ENCODE measurements at places on chromosomes 1 and 21.

- DNase-seq = peak; percentile 24
These were observed 35.5 kb downstream of the CACHD1 start for GRCh38 chr1:64505232-64505943.

DNA sequence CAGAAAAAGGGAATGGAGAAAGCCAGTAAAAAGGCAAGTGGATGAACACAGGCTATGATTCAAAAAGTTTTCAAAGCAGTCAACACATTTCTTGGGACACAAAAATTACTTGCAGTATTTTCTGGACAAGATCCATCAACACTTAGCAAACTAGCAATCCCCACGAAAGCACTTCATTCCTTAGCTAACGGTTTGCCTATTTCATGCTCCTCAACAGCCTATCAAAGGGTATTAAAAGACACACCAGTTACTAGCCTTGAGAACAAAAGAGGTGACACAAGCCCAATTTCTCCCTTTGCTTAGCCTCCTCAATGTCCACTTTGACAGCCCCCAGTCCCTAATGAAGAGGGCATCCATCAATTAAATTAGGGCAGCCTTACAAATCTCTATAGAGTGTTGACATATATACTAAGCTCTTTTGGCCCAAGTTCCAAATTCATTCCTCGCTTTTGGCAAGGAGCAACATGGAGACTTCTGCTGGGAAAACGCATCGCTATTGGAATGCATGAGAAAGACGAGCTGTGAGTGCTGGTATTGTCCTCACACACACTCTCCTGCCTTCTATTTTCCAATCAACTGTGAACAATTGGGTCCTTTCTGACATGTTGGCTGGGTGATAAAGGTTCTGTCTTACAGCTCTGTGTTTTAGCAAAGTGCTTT lies 180.0 kb downstream of the TNR start:
- no peak for DNase-seq

DNA sequence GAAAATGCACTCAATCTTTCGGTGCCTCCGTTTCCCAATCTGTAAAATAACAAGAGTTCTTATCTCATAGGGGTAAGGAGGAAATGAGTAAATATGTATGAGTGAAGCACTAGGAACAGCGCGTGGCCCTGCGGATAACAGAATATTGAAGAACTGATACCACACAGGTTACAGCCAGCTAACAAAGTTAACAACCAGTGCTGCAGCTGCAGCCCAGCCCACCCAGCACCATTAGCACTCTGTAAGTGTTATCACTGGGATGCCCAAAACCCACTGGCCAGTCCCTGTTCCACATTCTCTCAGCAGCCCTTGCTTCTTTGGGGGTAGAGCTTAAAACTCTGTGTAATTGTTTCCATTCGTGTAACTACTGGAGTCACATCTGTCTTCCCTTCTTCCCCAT lies 89.5 kb downstream of the VWA5B1 start:
- DNase-seq = no peak

- no peak for DNase-seq
These were observed 18.9 kb downstream of the PLCH2 start for GRCh38 chr1:2495026-2495425.

- no peak for DNase-seq
These were observed 48.3 kb downstream of the HTR6 start for GRCh38 chr1:19712928-19713327.

DNA sequence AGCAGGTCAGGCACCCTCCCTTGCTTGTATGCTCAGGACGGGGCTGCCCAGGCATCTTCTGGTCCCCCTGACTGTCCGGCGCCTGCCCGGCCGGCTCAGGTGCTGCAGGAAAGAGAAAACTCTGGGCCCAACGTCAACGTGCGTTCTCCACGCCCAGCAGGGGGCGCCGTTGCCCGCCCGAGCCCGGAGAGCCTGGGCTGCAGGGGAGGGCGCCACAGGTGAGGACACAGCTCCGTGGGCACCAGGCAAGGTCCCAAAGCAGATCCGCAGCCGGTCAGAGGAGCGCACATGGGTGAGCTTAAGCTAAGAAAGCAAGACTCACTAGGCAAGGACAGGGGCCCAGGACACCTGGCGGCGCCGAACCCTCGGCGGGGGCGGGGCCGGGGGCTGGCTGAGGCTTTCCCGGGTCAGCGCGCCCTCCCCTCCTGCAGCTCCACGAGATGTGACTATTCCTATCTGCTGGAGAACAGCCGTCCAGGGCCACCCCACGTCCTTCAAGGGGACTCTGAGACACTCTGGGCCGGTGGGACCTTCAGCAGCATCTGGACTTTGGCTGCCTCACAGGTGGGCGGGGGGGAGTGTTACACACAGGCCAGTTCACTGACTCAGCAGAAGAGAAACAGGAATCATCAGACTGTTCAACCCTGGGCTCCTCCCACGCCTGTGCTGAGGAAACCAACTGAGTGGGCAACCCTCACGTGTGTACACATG lies 29.3 kb downstream of the KRTAP10-1 start:
- peak; percentile 73 for DNase-seq

DNA sequence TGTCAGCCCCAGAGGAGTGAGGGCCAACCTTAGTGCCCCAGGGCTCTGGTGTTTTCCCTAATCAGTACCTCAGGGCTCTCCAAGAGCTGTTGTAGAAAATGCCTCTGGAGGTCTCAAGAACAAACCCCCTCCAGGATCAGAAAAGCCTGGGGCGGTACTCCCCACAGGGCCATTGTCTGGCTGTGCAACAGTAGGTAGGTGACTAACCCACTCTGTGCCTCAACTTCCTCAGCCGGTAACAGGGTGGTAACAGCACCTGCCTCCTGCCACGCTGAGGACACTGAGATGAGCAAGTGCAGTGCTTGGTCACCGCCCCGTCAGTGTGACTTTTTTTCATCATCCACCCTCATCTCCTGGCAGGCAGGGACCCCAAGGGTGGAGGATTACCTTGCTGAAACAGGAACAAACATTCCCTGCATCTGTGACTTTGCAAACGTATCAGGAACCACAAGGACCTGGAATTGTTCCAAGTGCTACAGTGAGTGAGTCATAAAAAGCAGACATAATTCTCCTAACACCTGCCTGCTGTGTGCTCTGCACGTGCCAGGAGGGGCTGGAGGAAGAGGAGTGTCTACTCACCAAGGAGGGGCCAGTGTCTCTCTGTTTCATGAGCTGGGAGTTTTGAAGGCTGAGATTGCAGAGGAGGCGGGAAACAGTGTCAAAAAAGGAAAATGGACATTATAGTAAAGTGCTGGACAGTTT lies 440.8 kb downstream of the NPHP4 start:
- no peak for DNase-seq

GRCh38 chr1:71088645-71089287 lies 7.9 kb upstream of the ZRANB2 start:
- no peak for DNase-seq

DNA sequence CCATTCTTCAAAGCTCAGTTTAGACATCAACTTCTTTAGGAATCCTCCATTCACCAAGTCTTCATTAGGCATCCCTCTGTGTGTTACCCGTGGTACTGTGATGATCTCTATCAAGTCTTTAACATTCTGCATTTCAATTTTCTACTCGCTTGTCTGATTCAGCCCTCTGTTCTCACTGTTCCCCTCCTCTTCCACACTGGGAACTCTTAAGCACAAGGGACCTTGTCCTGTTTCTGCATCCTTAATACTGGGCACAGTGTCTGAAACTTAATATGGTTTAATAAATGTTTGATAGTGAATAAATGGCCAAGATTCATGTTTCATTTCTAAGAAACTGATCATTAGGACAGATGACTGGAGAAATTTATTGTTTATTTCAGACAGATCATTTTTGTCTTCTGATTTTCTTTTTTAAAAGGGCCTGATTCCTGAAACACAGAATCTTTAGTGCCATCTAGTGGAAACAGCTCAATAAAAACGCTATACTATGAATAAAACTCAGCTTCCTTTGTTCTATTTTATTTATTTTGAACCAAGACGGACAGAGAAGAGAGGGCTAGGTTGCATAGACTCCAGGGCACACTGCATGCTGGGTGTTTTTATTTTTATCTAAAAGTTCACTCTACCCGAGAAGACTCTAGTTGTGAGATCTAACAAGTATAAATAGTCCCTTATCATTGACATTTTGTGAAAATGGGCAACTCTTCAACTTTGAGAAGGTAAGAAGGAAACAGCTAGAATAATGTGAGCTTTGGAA lies 7.0 kb upstream of the TRIM45 start:
- no peak for DNase-seq

- no peak for DNase-seq
These were observed 29.1 kb downstream of the PRDM15 start for GRCh38 chr21:41850085-41850484.

GRCh38 chr1:221801773-221802516 lies 60.1 kb upstream of the DUSP10 start:
- DNase-seq = no peak

DNA sequence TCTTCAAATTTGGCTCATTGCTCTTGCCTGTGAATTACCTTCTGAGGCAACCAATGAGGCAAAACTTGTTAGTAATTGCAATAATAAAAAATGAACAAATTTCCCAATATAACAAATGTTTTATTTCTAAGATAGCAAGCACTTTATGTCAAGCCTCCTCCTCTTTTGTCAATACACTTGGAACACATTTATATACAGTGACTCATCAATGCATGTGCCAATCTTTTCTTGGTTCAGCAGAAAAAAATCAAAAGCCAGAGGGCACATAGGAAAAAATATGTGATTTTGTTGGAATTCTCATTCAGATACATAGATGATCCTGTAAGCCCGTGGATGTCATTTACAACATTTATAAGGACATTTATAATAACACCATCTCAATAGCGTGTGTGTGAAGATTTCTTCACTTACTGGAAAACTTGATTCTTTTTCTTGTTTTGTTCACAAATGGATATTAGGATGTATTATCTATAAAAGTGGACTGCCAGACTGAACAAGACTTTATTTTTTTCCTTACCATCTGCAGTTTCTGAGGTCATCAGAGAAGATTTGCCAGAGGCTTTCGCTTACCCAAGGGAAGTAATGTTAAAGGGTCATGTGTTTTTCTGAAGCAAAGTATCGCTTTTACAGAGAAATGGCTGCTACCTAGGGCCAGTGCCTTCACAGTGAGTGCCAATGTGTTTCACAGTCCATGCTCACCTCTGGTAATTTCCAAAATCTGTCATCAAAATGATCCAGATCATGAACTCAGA lies 645.7 kb upstream of the PTBP2 start:
- no peak for DNase-seq

DNA sequence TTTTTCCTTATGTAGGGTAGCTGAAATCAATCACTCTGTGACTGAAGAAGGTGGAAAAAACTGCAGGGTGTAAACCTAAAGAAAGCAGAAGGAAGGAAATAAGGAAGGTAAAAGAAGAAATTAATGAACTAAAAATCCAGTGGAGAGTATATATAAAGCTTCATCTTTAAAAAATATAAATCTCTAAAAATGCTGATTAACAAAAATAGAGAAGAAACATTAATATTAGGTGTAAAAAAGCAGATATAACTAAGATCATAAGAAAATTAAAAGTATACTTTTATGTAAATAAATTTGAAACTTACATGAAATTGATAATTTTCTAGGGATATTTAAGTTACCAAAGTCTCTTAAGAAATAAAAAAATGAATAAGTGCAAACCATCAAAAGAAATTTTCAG lies 159.8 kb downstream of the GALNT2 start:
- no peak for DNase-seq

DNA sequence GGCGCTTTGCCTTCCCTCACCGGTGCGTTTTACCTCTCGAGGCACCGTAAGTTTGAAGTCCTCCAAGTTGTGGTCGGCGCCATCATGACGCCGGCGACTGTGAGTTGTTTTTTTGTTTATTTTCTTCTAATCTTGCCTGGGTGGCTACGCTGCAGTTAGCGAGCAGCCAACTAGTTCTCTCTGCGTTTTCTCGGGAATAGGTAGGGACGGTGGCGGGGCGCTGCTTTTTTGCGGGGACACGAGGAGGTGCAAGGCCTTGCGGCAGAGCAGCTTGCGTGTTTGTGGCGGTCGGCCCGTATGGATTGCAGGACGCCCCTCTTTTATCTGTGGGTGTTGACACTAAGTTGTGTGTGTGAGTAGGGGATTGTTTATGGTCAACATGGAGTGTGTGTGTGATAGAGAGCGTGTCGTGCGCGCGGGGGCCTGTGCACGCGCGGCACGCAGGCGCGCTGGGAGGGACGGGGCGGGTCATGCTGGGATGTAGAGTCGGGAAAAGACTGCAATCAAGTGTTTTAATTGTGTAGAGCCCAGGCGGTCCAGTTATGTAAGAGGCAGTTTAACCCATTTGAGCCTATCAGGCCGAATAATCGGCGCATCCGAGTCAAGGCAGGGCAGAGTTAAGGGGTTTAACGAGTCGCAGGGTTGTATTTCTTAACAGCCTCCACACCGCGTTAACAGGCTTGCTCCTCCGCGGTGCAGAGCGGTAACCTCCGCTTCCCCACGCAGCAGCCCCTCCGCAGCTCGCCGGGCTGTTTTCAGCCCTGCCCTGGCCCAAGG lies 1.2 kb upstream of the NEGR1 start:
- DNase-seq = no peak

- DNase-seq = no peak
These were observed 40.0 kb downstream of the SYNJ1 start for GRCh38 chr21:32687643-32688345.

DNA sequence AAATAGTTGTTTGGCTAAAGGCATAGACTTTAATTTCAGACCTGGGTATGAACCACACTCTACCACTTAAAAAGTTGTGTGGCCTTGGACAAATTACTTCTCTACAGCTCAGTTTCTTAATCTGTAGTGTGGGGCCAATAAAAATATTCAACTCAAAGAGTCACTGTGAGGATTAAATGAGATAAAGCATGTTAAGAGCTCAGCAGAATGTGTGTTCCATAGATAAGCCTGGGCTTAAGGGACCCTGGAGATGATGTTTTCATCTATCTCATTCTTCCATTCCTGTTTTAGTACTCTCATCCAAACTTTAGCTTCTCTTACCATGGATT lies 17.7 kb downstream of the S100A10 start:
- DNase-seq = no peak

DNA sequence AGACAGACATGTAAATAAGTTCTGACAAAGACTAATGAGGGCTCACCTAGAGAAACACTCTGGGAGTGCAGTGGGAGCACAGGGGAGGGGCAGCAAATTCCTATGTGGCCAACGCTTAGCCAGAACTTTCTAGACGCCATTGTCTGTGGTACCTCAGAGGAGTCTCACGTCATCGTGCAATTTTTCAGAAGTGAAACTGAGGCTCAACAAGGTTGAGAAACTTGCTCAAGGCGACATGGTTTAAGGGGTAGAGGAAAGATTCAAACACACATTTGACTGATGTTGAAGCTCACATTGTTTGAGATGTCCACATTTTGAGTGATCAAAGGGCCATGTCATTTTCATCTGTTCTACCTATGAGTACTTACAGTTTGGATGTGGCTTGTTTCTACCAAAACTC lies 152.6 kb upstream of the LMO4 start:
- no peak for DNase-seq

Measured in stimulated activated CD4-positive, alpha-beta T cell treated with anti-CD3 and anti-CD28 coated beads, Interleukin-15, amount 100 ng/mL, for 1 hour (primary cell).